ENCODE measurements at places on chromosomes 13 and 19. TPM values are rescaled to one million over a fixed set of nuclear protein-coding genes. Genes with fewer than 3 reads are reported as not detected.

GRCh38 chr13:27641711-27642502, 20.2 kb downstream of the POLR1D start:
- no peak for DNase-seq

DNA sequence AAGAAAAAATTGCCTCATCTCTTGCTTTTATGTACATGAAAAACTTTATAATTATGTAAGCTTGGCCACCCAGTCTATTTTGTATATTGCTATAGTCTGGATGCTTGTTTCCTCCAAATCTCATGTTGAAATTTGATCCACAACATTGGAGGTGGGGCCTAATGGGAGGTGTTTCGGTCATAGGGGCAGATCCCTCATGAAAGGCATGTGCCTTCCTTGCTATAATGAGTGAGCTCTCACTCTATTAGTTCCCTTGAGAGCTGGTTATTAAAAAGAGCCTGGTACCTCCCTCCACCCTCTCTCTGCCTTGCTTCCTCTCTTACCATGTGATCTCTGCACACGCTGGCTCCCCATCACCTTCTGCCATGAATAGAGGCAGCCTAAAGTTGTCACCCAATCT, 1005.1 kb downstream of the PCDH9 start:
- no peak for DNase-seq

Gene TNFSF9
- total RNA-seq, result not detected

GRCh38 chr19:47105874-47106273, 7.7 kb downstream of the ZC3H4 start:
- DNase-seq, result no peak

DNA sequence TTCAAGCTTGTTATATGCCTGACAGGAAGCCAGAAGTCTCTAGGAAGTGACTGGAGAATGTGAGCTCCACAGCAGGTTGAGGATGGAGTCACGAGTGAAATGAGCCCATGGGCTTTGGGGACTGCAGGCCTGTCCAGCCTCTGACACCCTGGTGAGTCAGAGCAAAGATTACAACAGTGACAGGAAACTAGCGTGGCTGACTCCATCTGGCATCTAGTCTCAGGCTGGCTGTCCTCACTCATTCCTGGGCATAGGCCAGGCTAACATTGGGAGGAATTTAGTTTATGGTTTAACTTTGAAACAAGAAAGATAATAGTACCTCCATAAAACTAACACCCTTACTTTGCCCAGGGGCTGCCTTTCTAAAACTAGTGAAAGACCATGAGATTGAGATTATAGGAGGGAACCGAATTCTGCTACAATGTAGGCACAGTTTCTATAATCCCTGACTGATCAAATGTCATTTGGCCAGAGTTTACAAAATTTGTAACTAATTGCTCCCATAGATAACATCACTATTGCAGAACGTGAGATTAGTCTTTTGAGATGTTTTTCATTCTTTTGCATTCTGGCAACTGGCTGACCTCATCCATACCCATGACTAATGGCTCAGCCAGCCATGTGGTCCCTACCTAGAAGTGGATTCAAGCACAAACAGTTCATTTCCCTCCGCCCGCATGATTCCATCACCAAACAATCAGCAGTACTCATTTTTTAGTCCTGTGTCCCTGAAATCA, 28.4 kb downstream of the PSG1 start:
- no peak for DNase-seq

DNA sequence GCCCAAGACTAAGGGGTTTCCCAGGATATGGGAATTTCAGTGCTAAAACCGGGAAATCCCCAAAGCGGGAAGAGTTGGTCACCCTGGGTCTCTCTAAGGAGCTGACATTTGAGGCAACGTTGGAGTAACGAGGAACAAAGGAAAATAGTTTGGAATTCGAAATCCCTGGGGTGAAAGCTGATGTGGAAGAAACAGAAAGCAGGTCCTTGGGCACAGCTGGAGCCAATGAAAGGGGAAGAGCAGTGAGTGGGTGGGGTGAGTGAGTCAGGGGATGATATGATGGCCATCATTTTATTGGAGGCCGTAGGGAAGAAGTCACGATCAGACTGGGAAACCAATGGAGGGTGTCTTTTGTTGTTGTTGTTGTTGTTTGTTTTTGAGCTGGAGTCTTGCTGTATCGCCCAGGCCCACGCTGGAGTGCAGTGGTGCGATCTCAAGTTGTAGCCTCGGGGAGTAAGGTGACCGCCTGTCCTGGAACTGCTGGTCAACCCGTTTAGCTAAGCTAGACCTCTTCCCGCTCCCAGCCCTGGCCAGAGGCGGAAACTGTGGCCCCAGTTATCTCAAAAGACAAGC, 3.4 kb upstream of the RFX2 start:
- peak; percentile 32 for DNase-seq

GRCh38 chr13:71030784-71031183, 836.2 kb downstream of the DACH1 start:
- no peak for DNase-seq

Gene IL17D
- total RNA-seq, result not detected

DNA sequence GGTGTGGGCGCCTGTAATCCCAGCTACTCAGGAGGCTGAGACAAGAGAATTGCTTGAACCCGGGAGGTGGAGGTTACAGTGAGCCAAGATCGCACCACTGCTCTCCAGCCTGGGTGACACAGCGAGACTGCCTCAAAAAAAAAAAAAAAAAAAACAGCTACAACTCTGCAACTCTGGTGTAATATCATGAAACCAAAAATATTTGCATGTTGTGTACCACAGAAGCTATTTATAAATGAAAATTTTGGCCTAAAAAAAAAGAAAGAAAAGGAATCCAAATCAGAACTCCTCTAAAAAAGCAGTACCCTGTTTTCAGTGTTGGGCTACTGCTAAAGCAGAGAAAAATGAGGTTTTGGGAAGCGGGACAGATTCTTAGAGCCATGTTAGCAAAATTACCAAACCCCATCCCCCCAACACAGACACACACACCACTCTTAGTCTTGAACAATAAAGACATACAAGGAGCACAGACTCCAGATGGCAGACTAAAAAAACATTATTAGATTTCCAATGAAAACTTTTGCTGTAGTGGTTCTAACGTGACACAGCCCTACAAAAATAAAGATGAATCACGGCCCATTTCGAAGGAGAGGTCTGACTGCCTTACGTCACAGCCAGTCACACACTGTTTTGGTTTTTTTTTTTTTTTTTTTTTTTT, 51.5 kb downstream of the INSR start:
- no peak for DNase-seq

Gene GIPC1
- total RNA-seq, result 196 TPM

Gene LRRC4B
- not detected for total RNA-seq

DNA sequence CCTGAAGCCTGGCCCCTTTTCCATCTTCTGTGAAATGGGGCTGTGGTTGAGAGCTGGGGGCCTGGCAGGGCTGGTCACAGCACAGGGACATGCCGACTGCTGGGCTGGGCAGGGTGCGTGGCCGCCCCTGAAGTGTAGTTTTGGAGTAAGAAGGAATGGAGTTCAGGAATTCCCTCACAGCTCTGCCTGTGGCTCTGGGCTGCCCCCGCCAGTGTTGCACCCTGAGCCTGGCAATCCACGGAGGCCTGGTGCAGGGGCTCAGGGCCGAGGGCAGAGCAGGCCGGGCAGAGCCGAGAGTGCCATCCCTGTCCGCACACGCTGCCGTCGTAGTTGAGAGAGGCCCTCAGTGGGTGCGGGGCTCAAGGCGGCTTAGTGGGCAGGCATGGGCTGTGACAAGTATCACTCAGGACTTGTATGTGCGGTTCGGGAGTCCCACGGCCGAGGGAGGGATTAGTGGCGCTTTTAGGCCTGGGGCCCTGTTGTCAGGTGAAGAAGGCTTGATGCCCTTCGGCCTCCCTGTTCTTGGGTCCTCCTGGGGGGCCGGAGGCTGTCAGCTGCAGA, 9.7 kb downstream of the SPPL2B start:
- DNase-seq, result no peak

DNA sequence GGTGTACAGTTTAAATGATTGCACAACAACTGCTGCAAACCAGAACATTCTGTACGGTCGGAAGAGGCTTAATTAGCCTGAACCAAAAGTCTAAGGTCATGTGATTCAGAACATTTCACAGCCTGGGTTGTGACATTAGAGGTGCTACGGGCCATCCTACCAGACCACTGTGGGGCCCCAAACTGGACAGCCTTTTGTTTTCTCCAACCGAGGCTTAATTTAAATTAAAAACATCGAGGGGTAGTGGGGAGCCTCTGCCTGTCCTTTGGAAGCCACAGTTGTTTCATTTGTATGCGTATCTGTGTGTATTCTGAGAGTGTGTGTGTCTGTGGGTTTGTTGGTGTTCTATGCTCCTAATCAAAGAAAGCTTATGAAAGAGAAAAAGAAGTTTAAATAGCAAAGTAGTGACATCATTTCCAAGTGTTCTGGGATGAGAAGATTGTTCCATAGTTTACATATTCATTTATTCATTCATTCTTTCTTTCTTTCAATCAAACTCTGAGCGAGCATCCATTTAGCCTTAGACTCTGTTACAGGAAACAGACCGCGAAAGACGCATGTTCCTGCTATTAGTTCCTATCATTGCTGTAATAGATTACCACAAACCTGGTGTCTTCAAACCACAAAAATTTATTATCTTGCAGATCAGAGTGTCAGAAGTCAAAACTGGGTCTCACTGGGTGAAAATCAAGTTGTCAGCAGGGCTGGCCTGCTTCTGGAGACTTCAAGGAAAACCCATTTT, 444.8 kb downstream of the FOXO1 start:
- DNase-seq, result no peak

Gene POU4F1
- not detected for total RNA-seq

GRCh38 chr19:1532003-1532402, 8.1 kb downstream of the PLK5 start:
- no peak for DNase-seq
